ENCODE measurements at places on chromosomes 5 and 9. TPM values are rescaled to one million over a fixed set of nuclear protein-coding genes. Genes with fewer than 3 reads are reported as not detected.

Gene CDKN2B-AS1
- total RNA-seq: 0.77 TPM

Gene CDC20B
- total RNA-seq: 0.38 TPM

Gene PCDHB11
- total RNA-seq: 9.5 TPM

Gene NDUFB6
- total RNA-seq: 61.1 TPM

Gene NINJ1
- 23.4 TPM for total RNA-seq

Gene SAPCD2
- 4.3 TPM for total RNA-seq

Gene GLRA1
- 1.4 TPM for total RNA-seq

Gene POU5F2
- 8.9 TPM for total RNA-seq

Gene PIP5K1B
- total RNA-seq: 29.0 TPM

Measured in camera-type eye (tissue), 1 donor.